GM23338 (cell line): ENCODE measurements at places on chromosomes 2 and 18.

GRCh38 chr18:13415736-13416135 is 197.2 kb downstream of the LDLRAD4 start:
- H3K4me1 ChIP-seq = 0 out of 2 replicates have a peak, but pooled peaks cover 4% of the 10 kb centered on the region
- no peak for DNase-seq
- no peaks in the 10 kb centered on the region for H3K36me3 ChIP-seq
- H3K27me3 ChIP-seq = no peaks in the 10 kb centered on the region

GRCh38 chr2:117714745-117715417 is 99.6 kb upstream of the DDX18 start:
- H3K36me3 ChIP-seq = no peaks in the 10 kb centered on the region
- H3K27me3 ChIP-seq = no peaks in the 10 kb centered on the region
- H3K4me1 ChIP-seq = no peaks in the 10 kb centered on the region
- DNase-seq = no peak

DNA sequence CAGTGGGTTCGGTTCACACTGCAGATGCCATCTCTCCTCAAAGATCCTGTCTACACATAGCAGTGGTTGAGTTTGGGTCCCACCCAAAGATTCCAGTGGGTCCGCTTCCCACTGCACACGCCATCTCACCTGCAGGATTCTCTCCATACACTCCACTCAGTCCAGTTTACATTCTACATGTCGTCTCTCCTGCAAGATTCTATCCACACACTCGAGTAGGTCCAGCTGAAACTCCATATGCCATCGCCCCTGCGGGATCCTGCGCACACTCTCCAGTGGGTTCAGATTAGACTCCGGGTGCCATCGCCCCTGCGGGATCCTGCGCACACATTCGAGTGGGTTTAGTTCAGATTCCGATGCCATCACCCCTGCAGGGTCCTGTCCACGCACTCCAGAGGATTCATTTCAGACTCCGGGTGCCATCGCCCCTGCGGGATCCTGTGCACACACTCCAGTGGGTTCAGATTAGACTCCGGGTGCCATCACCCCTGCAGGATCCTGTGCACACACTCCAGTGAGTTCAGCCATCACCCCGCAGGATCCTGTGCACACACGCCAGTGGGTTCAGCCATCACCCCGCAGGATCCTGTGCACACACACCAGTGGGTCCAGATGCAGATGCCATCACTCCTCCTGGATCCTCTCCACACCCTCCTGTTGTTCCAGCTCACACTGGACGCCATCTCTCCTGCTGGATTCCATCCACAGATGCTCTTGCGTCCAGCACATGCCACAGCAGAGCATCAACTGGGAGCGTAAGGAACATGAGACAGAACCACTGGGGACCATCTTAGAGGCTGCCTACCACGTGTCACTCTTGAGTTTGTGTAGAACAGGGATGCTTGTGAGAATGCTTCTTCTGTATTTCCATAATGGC is 3.0 kb upstream of the PXDN start:
- peaks cover 43% of the 10 kb centered on the region for H3K27me3 ChIP-seq
- DNase-seq = no peak
- no peaks in the 10 kb centered on the region for H3K36me3 ChIP-seq

GRCh38 chr2:18378020-18378653 is 182.3 kb downstream of the RDH14 start:
- no peaks in the 10 kb centered on the region for H3K4me1 ChIP-seq
- DNase-seq = peak; percentile 65
- H3K27ac ChIP-seq = no peak overlapping the region
- no peak overlapping the region for H3K4me3 ChIP-seq
- no peaks in the 10 kb centered on the region for H3K27me3 ChIP-seq

DNA sequence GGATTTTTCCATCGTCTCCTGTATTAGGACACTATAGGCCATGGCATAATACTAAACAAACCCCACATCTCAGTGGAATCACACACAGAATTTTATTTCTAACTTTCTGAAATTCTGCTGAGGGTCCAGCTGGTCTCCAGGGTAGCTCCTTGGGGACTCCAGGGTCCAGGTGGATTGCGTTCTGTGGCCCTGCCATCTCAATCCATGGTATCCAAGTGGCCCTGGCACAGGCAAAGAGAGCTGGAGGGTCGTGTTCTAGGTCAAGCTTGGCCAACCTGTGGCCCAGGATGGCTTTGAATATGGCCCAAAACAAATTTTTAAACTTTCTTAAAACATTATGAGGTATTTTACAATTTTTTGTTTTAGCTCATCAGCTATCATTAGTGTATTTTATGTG is 134.6 kb downstream of the CTIF start:
- H3K4me1 ChIP-seq = no peaks in the 10 kb centered on the region; the same call in 1 of the 2 replicates
- no peak overlapping the region for H3K4me3 ChIP-seq
- no peaks in the 10 kb centered on the region for H3K36me3 ChIP-seq
- DNase-seq = no peak

DNA sequence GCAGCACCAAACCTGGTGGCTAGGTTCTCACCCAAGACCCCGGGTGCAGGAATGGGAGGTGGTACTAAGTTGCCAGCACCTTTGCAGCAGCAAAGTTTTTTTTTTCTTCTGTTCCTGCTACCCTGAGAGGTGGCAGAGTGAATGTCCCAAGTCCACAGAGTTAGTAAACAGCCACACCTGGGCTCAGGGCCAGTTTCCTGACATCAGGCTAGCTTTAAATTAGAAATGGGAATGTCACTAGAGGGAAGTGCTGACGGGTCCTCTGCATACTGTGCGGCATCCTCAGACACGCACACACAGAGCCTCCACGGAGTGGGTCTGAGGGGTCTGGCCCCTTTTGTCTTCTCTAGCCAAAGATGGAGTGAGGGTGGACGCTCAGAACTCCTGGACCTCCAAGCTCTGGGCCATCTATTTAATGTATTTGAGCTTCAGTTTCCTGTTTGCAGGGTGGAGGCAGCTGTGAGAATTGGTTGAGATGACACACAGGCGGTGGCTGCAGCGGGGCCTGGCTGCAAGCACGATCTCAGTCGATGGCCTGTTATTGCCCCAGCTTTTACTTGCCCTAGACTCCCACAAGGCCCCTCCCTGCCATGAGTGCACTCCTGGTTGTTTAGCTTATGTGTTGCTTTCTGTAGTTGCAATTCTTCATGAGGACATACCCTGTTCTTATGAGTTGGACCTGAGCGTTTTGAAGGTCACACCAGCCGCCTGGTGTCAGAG is 751.4 kb upstream of the HS6ST1 start:
- no peaks in the 10 kb centered on the region for H3K27me3 ChIP-seq
- no peak overlapping the region for H3K4me3 ChIP-seq
- no peaks in the 10 kb centered on the region for H3K4me1 ChIP-seq
- H3K36me3 ChIP-seq = no peaks in the 10 kb centered on the region
- no peak overlapping the region for H3K27ac ChIP-seq
- DNase-seq = no peak

DNA sequence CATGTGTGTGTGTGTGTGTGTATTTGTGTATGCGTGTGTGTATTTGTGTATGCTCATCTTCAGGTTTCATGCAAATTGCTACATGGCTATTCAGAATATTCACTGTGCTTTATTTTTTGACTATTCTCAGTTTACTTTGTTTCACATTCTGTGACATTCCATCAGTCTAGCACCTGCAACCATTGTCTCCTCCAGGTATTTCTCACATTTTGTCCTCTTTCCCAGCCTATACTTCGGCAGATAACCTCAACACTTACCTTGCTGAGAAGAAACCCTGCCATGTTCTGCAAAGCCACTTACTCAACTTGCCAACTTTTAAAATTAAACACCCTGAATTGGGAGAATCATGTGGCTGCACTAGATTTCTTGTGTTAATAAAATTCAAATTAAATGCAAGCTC is 135.4 kb upstream of the REG3A start:
- no peak overlapping the region for H3K27ac ChIP-seq
- H3K4me1 ChIP-seq = no peaks in the 10 kb centered on the region
- no peak for DNase-seq

- peak; percentile 63 for DNase-seq
- no peak overlapping the region for H3K4me3 ChIP-seq
- H3K27ac ChIP-seq = no peak overlapping the region
- no peaks in the 10 kb centered on the region for H3K4me1 ChIP-seq
- no peaks in the 10 kb centered on the region for H3K27me3 ChIP-seq
- no peaks in the 10 kb centered on the region for H3K36me3 ChIP-seq
Measured at GRCh38 chr2:15826273-15826717, 114.1 kb upstream of the MYCN start.

- no peaks in the 10 kb centered on the region for H3K36me3 ChIP-seq
- no peaks in the 10 kb centered on the region for H3K4me1 ChIP-seq
- no peaks in the 10 kb centered on the region for H3K27me3 ChIP-seq
- no peak overlapping the region for H3K4me3 ChIP-seq
Measured at GRCh38 chr18:47062471-47062870, 27.1 kb upstream of the ELOA2 start.

GRCh38 chr2:24771764-24772586 is 21.2 kb downstream of the PTRHD1 start:
- DNase-seq = no peak
- H3K27ac ChIP-seq = no peak overlapping the region; the same call in 1 of the 2 replicates
- peaks cover 4% of the 10 kb centered on the region; the same call in 1 of the 2 replicates for H3K4me1 ChIP-seq
- no peak overlapping the region for H3K4me3 ChIP-seq
- H3K27me3 ChIP-seq = no peaks in the 10 kb centered on the region

DNA sequence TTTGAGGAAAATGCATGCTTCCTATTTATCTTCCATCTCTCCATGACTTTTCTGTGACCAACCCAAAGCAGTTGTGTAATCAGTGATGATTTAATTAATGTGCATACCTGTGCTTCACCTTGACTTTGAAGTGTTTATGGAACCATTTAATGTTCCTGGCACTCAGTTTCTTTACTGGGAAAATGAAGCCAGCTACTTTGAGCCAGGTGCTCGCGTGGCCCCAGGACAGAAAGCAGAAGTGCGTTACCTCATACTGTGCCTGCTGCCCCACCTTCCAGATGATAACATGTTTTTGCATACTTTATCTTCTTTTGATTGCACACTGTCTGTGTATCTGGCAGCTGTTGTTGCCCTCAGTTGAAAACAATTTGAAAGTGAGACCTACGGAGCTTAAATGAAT is 61.3 kb downstream of the PMAIP1 start:
- H3K27me3 ChIP-seq = no peaks in the 10 kb centered on the region
- no peaks in the 10 kb centered on the region for H3K4me1 ChIP-seq
- DNase-seq = no peak
- H3K36me3 ChIP-seq = no peaks in the 10 kb centered on the region

DNA sequence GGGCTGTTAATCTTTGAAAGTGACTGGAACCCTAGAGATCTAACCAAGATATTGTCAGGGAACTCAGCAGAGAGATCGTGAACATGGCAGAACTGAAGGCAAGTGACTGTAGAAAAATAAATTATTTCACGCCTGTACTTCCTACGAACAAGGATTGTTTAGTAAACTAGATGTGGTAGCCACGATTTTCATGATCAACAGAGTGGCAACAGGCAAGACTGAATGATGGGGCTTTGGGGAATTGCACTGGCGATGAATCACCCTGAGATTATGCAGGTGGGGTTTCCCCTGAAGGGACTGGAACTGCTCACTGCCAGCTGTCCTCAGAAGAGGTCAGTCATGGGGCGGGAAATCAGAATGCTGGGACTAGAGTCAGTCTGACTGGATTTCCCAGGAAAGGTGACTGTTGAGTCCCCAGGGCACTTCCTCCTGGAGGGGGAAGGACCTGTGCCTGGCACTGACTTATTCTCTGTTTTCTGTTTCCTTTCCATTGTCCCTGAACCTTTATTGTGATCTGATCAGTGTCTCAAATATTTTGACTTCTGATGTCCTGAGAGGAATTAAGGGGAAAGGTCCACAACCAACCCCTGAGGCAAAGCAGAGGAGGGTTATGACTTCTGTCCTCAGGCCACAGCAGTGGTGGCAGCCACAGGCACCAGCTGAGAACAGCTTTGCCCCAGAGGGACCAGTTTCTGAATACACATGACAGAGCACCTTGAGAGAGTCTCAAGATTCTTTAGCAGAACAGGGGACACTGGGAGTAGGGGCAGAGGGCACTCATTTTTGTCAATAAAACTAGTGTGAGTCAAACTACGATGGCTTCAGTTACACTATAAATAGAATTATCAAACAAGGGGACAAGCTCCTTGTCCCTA is 70.0 kb downstream of the NAB1 start:
- H3K27ac ChIP-seq = no peak overlapping the region
- no peaks in the 10 kb centered on the region for H3K27me3 ChIP-seq
- no peaks in the 10 kb centered on the region; the same call in 1 of the 2 replicates for H3K4me1 ChIP-seq
- H3K36me3 ChIP-seq = no peaks in the 10 kb centered on the region

DNA sequence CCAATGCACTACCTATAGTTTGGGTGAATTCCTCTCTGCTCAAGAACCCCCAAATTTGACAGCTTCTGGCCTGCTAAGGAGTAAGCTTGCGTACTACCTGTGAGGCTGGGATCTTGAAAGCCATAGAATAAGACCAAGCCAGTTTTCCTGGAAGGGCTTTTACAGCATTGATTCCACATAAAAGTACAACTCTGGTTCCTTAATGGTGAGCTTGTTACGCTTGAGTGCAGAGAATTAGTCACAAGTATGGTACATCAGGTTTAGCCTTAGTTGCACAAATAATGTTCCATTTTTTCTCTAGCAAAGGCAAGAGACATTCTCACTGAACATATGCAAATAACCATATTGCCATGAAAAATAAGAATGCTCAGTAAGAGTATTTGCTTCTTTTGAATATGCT is 39.1 kb upstream of the STK39 start:
- H3K27me3 ChIP-seq = no peaks in the 10 kb centered on the region
- H3K4me3 ChIP-seq = no peak overlapping the region
- no peaks in the 10 kb centered on the region for H3K4me1 ChIP-seq
- no peak overlapping the region for H3K27ac ChIP-seq
- H3K36me3 ChIP-seq = no peaks in the 10 kb centered on the region

GRCh38 chr2:12803607-12804006 is 86.9 kb downstream of the TRIB2 start:
- peaks cover 8% of the 10 kb centered on the region for H3K4me1 ChIP-seq
- H3K36me3 ChIP-seq = no peaks in the 10 kb centered on the region
- H3K27ac ChIP-seq = no peak overlapping the region
- no peak for DNase-seq
- H3K27me3 ChIP-seq = no peaks in the 10 kb centered on the region

DNA sequence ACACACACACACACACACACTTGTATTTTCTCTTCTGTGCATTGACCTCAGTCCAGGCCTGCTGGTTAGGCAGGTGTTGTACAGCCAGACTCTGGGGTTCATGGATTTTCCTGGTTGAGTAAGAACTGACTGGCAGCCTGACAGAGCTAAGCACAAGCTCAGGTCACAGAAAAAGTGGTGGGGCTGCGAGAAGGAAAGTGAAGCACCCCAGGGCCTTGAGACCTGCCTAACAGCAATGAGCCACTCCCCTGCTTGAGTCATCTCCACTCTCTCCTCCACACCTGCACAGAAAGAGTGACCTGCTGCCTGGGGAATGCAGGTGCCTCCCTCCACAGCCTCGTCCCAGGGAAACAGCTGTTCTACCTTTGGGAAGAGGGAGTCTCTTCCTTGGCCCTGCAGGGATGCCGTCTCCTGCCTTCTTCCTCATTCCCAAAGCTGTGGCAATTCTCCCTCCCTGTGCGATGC is 91.4 kb upstream of the LGALSL start:
- no peak overlapping the region for H3K27ac ChIP-seq
- no peaks in the 10 kb centered on the region for H3K36me3 ChIP-seq
- no peaks in the 10 kb centered on the region for H3K27me3 ChIP-seq
- DNase-seq = no peak
- peaks cover 10% of the 10 kb centered on the region for H3K4me1 ChIP-seq

- H3K4me1 ChIP-seq = no peaks in the 10 kb centered on the region
- no peak overlapping the region for H3K27ac ChIP-seq
- no peaks in the 10 kb centered on the region for H3K36me3 ChIP-seq
- no peaks in the 10 kb centered on the region for H3K27me3 ChIP-seq
- DNase-seq = no peak
- no peak overlapping the region for H3K4me3 ChIP-seq
Measured at GRCh38 chr2:195945056-195945455, 123.6 kb downstream of the DNAH7 start.
